ENCODE measurements at places on chromosomes 2 and 18. TPM values are rescaled to one million over a fixed set of nuclear protein-coding genes. Genes with fewer than 3 reads are reported as not detected.

Gene GALNT5
- 26.9 TPM for total RNA-seq

Gene OTX1
- 0.14 TPM for total RNA-seq

Gene DSC2
- total RNA-seq = not detected

Gene XDH
- total RNA-seq = not detected

Gene CD226
- total RNA-seq = 0.85 TPM

All from smooth muscle cell of bladder (primary cell).